Motor neuron (in vitro differentiated cells): ENCODE measurements at places on chromosomes 16 and 17. TPM values are rescaled to one million over a fixed set of nuclear protein-coding genes. Genes with fewer than 3 reads are reported as not detected.

DNA sequence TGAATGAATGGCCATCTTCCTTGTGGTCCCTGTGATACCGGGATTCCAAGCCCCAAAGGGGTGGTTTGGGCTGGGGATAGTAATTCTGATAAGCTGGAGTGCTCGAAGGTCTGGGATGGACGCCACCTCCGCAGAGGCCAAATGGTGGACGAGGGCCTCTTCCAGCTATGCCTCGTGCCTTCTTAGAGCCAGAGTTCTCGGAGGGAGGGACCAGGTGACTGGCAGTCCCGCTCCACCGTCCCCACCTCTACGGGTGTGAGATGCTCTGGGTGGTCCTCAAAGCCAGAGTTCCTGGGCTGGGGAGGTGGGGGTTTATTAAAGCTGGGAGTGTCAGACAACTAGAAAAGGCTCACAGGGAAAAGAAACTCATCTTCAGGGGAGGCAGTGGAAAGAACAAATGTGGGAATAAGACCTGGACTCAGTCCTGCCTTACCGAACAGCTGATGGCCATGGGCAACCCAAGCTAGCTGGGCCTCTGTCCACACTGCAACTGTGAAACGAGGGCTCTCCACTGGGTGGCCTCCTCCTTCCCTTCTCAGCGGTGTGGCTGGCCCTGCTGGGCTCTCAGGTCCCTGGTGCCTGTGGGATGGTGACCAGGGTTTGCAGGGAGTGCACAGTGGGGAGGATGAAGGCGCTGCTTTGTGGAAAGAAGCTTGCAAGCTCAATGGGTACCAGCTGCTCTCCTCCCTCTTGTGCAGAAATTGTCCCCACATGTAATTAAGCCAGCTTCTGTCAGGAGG is 75.2 kb downstream of the N4BP1 start:
- no peak for ATAC-seq

DNA sequence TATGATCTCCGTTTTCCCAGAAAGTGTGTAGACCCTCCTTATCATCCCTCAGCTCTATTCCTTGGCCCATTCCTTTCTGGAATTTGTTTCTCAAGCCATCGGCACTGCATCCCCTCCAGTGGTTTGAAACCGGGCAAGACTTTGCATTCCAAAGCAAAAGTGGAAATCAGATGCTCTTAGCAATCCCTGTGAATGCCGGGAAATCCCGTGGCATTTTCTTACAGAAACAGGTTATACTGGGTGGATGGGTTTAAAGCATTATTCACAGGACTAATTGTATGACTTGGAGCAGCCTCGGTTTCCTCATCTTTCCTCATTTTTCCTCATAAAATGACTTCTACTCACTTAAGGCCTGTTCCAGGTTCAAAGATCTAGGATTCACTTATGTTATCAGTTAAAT is 52.0 kb downstream of the MAP2K6 start:
- no peak for ATAC-seq

GRCh38 chr17:48586355-48587258 is 3.4 kb downstream of the HOXB3 start:
- ATAC-seq = peak; percentile 4

- no peak for ATAC-seq
Observed at GRCh38 chr16:16017812-16018211, 68.4 kb downstream of the ABCC1 start.

DNA sequence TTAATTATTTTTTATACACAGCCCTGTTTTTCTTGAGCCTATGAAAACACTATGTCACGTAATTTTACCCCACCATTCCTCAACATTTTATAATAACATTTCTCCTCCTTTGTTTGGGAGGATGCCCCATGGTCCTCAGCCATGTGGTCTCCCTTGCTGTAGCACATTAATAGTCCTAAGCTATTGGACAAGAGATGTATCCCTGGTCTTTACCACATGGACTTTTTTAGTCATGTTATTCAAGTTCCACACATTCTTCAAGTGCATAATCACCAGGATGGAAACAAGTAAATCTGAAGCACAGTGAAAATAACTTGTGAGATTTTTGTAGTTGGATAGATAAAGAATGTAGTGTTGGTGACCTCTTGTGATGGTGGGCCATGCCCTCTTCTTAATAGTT is 2.0 kb upstream of the KRTAP2-3 start:
- ATAC-seq = no peak

GRCh38 chr17:74410001-74410443 is 21.9 kb upstream of the GPRC5C start:
- ATAC-seq = no peak

- ATAC-seq = no peak
Observed at GRCh38 chr17:48333034-48333530, 96.9 kb downstream of the SKAP1 start.

Gene CD300LB
- 0.22 and 0.31 TPM in 2 replicates for total RNA-seq

Gene KRT28
- not detected in 2 replicates for total RNA-seq

Gene EPN3
- total RNA-seq = 0.52 and 0.69 TPM in 2 replicates

Gene ERI2
- total RNA-seq = 16.5 and 16.6 TPM in 2 replicates

Gene BAHCC1
- total RNA-seq = 11.1 TPM in 2 replicates

Gene ZNF232
- total RNA-seq = 21.1 and 22.3 TPM in 2 replicates
